ENCODE measurements at places on chromosomes 4 and X.

GRCh38 chr4:74640111-74640903, 154.0 kb downstream of the BTC start:
- DNase-seq = peak; percentile 34

DNA sequence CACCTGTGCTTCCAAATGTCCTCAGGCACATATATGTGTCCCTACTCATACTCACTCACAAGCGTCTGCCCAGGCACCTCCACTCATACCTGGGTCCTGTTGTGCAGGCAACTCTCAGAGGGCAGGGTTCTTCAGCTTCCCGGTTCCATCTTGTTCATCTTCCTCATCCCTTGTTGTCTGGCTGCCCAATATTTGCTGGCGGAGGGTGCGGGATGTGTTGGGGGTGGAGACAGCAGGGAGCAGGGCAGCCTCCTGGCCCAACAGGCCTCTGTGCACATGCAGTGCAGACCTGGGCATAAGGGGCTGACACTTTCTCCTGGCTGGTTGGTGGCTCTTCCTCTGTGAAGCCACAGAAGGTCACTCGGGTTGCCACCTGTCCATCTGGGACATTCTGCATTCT, 32.1 kb downstream of the NBDY start:
- DNase-seq = no peak

GRCh38 chr4:3407930-3408792, 33.6 kb upstream of the HGFAC start:
- DNase-seq = no peak

DNA sequence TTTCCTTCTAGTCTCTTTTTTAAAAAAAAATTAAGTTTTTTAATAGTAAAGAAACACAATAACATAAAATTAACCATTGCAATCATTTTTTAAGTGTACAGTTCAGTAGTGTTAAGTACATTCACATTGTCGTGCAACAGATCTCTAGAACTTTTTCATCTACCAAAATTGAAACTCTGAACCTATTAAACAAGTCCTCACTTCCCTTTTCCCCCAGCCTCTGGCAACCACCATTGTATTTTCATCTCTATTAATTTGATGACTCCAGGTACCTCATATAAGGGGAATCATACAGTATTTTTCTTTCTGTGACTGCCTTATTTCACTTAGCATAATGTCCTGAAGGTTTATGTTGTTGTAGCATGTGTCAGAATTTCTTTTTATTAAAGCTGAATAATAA, 31.8 kb downstream of the MSL3 start:
- no peak for DNase-seq

GRCh38 chrX:48676893-48677270, 6.7 kb upstream of the WAS start:
- DNase-seq = no peak

- DNase-seq = no peak
Observed at GRCh38 chr4:114673306-114673705, 74.7 kb downstream of the UGT8 start.

- DNase-seq = no peak
Observed at GRCh38 chrX:96764864-96765263, 80.2 kb downstream of the DIAPH2 start.

DNA sequence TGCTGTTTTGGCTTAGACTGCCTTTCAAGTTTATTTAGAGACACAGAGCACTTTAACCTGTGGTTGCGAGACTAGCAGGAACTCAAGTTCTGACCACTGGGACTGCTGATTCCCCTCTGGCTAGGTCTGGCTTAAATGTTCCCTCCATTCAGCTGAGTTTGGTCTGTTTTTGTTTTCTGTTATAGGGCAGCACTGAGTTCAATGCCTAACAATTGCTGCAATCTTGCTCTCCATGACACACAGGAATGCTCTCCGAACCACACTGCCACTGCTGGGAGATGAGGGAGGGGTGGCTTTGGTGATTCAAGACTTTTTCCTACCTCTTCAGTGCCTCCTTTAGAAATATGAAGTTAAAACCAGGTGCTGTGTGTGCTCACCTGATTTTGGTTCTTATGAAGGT, 106.3 kb upstream of the EOLA2 start:
- DNase-seq = no peak

- DNase-seq = peak; percentile 66
Observed at GRCh38 chr4:1200425-1201035, 28.1 kb upstream of the SPON2 start.

- no peak for DNase-seq
Observed at GRCh38 chr4:98300706-98301105, 39.5 kb downstream of the RAP1GDS1 start.

- no peak for DNase-seq
Observed at GRCh38 chr4:41594432-41594831, 56.5 kb downstream of the LIMCH1 start.

DNA sequence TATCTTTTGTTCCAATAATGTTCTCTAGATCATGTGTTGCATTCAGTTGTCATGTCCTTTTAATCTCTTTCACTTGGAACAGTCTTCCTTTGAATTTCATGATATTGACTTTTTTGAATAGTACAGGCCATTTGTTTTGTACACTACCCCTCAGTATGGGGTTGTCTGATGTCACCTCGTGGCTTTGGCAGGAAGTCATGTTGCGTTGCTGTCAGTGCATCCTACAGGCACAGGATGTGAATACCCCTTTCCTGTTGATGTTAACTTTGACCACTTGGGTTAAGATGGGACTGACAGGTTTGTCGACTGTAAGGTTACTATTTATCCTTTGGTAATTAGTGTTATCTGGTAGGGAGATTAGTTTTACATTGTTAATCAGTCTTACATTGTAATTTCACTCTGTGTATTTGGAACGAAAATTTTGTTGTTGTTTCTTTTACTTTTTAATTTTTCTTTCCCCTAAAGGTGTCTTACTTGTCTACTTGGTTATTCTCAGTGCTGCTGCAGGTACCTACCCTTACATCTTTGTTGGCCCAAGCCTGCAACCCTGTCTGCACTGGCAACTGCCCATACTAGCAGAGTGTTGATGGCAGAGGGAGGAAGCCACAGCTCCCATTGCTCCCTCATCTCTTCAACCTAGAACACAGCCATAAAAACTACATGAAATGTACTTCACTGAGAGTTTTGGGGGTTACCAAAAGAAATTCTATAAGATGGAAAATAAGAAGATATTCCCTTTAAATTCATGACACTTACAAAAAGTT, 14.7 kb upstream of the ATP8A1 start:
- no peak for DNase-seq

GRCh38 chr4:8855818-8856245, 15.8 kb downstream of the HMX1 start:
- DNase-seq = no peak

DNA sequence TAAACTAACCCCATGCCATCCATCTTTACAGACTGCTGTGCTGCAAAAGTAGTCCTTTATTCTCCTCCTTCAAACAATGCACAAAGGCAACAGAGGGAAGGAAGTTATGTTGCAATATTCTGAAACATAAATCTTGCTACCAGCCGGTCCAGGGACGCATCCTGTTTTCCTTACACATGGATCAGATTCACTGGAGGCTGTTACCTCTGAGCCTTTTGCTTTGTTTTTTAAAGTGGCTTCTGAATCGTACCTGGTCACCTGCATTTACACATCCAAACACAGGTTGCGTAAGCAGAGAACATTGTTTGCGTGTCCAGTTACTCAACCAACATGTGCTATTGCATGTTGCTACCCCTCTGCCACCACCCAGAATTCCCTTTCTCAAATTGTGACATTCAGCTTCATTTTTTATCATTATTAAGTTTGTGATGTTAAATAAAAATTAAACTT, 8.8 kb downstream of the PPARGC1A start:
- no peak for DNase-seq

GRCh38 chrX:85243155-85243554, 424 bp downstream of the SATL1 start:
- no peak for DNase-seq

GRCh38 chr4:7412554-7412912, 22.2 kb downstream of the PSAPL1 start:
- no peak for DNase-seq

- no peak for DNase-seq
Observed at GRCh38 chrX:44274096-44274495, 69.4 kb downstream of the EFHC2 start.

DNA sequence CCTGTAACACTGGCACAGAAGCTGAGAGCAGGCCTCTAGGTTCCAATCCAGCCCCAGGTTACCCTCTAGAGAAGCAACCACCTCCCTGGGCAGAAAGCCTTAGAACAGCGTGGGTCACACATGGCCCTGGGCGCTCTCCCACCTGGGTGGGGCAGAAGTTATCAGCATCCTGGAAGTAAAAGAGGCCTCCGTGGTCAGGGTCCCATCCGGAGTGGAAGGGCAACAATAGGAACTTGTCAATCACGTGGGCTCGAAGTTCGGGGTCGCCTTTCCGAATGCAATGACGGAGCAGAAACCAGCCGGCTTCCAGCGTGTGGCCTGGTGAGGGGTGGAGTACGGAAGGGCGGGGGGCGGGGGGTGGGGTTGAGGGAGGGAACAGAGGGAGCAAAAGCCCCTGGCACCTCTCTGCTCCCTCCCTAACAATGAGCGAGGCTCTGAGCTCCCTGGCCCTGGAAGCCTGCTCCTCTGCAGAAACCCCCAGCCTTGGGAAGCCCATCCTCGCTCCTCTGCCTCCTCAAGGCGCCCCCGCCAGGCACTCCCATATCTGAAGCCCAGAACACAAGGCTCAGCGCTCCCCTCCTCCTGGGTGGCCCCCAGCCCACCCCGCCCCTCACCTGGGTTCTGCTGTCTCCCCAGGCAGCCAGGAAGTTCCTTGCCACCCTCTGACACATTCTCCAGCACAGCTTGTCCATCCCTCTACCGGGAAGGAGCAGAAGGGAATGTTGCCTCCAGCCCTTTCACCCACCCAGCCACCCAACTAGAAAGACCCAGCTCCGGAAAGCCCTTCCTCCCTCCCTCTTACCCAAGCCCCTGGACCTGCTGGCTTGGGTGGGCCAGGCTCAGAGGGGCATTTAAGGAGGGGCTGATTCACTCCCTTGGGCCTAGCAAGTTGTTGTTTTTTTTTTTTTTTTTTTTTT, 2.8 kb downstream of the RENBP start:
- DNase-seq = no peak

DNA sequence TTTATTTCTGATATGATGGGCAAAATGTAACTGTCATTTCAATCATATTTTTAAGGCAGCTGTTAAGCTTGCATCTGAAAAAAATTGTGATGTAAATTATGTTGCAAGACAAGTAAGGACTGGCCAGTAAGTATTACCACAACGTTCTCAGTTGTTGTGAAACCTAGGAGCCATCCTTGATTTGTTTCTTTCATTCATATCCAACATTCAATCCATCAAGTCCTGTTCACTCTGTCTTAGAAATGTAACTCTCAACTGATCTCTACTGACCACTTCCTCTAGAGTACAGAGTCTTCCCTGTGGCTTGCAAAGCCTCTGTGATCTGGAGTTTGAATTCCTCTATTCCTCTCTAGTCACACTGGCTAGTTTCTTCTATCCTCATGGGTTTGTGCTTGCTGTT, 161.4 kb upstream of the MAD2L1 start:
- no peak for DNase-seq

DNA sequence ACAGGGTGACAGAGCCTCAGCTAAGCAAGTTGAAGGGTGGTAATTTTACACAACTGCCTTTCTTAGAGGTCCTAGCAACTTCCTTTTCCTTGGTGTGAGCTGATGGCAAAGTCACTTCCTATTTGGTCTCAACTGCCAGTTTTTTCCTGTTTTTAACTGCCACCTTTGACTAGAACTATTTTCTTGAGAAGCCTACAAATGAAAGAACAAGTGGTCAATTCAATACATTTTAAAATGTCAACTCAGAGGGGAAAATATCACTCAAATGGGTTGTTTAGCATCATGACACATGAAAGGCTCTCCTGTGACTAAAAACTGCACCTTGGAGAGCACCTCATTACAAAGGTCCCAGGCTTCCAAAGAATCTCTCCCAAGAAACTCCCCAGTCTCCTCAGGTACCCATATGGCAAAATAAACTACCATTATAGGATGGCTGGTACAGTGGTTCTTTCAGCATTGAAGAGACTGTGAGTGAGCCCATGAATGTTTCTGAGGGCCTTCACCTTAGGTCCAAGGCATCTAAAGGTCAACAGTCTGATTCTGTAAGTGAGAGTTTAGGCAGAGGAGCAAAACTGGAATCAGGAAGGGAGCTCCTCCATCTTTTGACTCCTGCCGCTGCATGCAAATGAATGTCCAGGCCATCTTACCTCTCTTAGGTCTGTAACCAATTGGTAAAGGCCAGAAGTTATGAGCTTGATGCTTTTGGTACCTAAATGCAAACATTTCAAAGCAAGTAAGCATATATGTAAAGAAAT, 5.5 kb upstream of the STK26 start:
- DNase-seq = no peak

- no peak for DNase-seq
Observed at GRCh38 chrX:119505945-119506344, 37.7 kb downstream of the SLC25A5 start.

- DNase-seq = no peak
Observed at GRCh38 chrX:56268888-56269287, 36.7 kb downstream of the KLF8 start.

DNA sequence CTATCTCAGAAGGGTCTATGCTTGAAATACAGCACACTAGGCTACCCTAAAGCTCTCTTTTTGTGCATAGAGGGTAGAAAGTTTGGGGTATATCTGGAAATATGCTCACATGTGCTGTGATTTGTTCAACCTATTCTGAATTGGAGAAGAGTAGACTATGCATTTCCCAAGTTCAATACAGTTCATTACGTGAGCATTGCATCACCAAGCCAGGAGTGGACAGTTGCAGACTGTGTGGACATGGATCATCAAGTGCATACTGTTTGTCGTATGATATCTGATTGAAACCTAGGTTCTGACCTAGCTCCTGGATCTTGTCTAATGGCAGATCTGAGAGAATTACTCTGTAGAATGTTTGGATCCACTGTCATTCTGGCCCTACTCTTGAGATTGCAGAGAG, 161.1 kb downstream of the FRAS1 start:
- DNase-seq = no peak

- DNase-seq = no peak
Observed at GRCh38 chr4:56060036-56060435, 111.3 kb downstream of the CEP135 start.

- DNase-seq = no peak
Observed at GRCh38 chrX:46967547-46967946, 55.3 kb downstream of the JADE3 start.

GRCh38 chr4:151721466-151721865, 39.3 kb downstream of the GATB start:
- no peak for DNase-seq

DNA sequence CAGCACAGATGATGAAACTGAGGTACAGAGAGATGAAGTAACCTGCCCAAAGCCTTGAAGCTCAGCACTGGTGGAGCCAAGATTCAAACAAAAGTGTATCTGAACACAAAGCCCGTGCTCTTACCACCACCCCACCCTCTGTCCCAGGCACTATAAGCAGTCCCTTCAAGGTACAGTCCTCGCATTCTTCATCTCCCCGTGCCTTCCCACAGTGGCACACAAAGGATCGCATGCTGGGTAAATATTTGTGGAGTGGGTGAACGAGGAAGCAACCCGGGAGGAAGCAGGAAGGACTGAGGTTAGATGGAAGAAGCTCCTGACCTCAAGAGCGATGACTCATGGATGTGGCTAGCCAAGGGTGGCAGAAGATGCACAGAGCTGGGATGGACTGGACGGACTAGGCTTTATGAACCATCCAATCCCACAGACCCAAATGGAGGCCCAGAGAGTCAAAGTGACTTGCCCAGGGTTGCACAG, 18.4 kb downstream of the IQSEC2 start:
- DNase-seq = no peak

GRCh38 chr4:6239486-6239885, 30.2 kb upstream of the WFS1 start:
- DNase-seq = no peak

GRCh38 chr4:60657807-60658206, 542.3 kb upstream of the ADGRL3 start:
- DNase-seq = no peak

All from fibroblast of skin of left biceps (primary cell).